ENCODE measurements at places on chromosomes 11 and 22. TPM values are rescaled to one million over a fixed set of nuclear protein-coding genes. Genes with fewer than 3 reads are reported as not detected.

The OR8G1 gene
- not detected for total RNA-seq

The EXPH5 gene
- not detected for total RNA-seq

The TTC36 gene
- total RNA-seq, result 0.82 TPM

The MPZL2 gene
- total RNA-seq, result not detected

The EMID1 gene
- not detected for total RNA-seq

The NXF1 gene
- total RNA-seq, result 62.0 TPM

The PANX3 gene
- total RNA-seq, result not detected

The RASD2 gene
- total RNA-seq, result not detected

The RNF215 gene
- 13.8 TPM for total RNA-seq

The P2RY2 gene
- not detected for total RNA-seq

The MS4A6A gene
- total RNA-seq, result not detected

The KCNJ1 gene
- not detected for total RNA-seq

The USH1C gene
- total RNA-seq, result not detected

The OR5P2 gene
- total RNA-seq, result not detected

DNA sequence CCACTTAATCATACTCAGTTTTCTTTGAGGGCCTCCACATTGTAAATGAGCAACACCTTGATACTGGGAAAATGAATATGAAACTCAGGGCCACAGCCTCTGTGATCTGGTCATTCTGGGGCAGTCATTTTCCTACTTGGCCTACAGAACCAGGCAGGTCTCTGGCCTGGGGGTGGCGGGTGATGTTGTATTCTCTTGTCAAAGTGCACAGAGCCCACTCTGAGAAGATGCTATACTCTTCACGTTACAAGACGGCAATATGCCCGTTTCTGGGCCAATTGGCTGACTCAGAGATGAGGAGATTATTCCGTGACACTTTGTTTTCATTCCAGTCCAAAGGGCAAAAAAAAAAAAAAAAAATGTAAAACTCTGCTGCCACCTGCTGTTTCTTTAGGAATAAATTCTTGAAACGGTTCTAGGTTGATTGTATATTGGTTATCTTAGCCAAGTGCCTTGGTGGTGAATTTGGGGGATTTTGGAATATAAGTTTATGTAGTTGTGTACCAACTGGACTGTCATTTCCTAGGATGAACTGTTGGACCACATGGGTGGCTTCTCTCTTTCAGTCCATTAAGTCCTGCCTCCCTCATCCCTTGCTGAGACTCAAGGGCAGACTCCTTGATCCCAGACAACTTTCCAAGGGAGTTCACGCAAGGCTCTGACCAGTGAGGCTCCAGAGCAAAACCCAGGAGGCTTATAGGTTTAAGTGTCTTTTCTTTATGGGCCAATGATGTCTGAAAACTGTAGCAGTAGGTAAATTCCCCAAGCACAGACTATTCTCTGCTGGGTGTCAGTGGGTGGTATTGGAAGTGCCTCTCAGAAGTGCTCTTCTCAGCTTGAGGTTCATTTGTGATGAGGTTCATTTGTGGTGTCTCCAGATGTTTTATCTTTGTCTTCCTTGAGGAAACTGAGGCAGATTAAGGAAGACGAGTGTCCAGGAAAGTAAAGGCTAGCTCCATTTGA is 18.2 kb downstream of the ADM start:
- peak; percentile 76 for DNase-seq

DNA sequence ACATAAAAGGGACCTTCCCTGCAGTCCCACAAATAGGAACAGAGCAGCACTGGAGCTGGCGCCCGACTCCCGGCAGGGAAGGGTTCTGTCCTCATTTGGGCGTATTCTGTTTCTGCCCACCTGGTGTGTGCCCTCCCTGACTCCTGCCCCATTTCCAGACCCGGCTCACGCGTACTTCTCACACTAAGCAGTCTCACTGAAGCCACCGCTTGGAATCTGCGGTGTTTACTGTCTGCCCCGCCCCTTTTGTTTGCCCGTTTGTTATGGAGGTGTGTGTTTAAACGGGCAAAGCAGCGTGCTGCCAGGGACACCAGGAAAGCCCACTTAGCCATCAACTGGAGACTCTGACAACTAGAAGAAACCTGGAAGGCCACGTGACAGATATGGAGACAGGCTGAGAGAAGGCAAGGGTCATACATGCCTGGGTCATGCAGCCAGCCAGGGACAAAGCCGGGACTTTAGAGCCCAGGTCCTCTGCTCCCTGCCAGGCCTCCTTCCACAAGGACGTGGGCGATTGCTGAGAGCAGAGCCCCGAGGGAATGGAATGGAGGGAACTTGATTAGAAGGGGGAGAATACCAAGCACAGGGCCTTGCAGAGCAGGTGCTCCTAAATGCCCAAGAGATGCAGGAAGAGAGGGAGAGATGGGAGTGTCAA is 8.7 kb upstream of the EFCAB6 start:
- DNase-seq, result no peak

DNA sequence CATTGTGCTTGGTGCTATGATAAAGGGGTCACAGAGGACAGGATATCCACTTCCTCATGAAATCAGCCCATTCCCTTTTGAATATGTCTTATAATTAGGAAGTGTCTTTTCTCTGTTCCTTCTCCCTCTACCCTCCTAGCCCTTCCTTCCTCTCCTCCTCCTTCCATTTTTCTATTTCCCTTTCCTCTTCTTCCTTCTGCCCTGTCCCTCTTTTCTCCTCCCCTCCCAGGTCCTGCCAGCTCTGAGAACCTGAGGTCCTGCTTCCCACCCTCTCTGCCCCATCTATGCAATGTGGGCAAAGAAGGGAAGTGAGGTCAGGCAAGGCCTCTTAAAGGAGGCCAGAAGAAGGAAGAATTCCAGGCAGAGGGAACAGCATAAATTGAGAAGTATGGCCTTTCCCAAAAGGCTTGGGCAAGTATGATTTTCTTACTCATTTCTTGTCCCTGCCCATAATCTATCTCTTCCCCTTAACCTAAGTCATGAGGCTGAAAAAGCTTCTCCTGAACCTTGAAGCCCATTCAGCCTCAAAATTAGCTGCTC is 7.7 kb upstream of the UBASH3B start:
- DNase-seq, result no peak

DNA sequence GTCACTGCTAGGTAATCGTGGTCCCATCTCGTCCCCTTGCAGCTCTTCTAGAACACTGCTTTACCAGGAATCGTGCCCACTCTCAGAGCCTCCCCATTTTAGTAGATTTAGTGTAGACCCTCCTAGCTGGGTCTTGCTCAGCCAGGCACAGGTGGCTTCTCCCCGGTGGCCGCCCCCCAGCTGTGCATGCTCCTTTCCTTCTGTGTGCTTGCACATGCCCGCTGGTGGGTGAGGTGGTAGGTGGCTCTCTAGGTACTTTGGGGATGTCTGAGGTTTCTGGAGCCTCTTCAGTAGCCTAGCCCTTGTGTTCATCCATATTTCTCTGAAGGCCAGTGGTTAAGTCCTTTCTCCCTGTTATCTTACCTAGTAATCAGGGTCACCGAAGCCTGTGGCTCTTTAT is 5.6 kb downstream of the TUB start:
- no peak for DNase-seq

- no peak for DNase-seq
These were observed 116.8 kb downstream of the ARHGAP8 start for GRCh38 chr22:44869196-44869595.

DNA sequence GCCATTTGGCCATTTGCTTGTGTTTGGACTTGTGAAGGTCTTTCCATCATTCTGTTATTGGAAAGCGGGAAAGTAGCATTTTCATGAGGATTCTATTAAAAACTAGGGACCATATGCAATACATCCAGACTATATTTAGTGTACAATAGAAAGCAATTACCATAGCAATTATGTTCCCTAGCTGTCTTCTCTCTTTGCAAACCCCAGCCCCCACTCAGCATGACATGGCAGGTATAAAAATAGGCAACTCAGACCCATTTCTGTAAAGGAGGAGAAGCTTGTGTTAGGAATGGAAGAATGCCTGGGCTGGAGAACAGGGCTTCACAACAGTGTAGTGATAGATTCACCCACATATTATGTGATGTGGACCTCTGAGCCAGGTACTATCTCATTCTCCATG is 12.4 kb downstream of the OR51B6 start:
- DNase-seq, result no peak

DNA sequence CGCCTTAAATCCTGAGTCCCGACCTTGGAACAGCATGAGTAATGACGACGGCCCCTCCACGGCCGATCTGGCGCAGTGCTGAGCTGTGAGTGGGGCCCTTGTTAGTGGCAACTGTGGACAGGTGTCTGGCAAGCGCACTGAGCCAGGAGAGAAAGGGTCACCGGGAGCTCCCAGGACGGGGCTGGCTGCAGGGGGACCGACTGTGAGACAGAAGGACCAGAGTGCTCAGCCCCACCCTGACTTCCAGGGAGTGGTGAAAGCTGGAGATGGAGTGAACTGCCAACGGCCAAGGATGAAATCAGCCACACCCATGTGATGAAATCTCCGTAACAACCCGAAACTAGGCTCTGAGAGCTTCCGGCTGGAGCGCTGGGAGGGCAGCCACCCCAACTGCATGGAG is 228.6 kb downstream of the BRD1 start:
- no peak for DNase-seq

- DNase-seq, result no peak
These were observed 38.2 kb upstream of the PARVG start for GRCh38 chr22:44142421-44143104.

DNA sequence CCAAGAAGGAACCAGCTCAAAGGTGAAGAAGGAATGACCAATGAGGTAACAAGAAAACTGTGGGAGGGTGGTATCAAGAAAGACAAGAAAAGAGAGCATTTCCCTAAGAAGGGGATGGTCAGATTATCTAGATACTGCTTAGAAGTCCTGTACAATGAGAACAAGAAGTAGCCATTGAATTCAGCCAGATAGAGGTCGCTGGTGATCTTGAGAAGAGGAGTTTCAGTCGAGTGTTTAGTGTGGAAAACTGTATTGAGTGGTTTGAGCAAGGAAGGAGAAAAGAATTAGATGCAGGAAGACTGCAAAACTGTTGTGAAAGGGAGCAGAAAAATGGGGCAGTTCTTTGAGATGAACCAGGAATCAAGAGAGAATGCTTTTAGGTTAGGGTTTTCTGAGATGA is 74.6 kb upstream of the FAT3 start:
- no peak for DNase-seq

DNA sequence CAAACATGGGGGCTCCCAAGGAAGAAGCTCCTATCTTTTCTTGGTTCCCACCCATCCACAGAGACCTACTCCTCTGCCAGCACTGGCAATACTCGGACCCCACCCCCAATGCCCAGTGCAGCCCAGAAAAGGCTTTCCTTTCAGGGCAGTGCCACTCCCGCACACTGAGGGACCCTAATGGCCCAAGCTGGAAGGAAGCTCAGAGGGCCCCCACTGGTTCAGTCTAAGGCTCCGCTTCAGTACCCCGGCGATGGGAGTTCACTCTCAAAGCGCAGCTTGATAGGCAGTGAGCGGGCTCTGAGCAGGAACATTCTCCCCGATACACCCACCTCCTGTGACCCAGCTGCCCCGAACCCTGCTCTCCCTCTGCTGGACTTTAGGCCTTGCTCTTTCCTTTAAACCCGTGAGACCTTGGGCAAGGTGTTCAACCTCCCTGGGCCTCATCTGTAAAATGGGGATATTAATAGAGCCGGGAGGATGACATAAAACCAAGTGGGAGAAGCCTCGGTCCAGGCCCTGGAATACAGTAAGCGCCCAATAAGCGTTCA is 48.4 kb downstream of the CHRDL2 start:
- DNase-seq, result no peak

DNA sequence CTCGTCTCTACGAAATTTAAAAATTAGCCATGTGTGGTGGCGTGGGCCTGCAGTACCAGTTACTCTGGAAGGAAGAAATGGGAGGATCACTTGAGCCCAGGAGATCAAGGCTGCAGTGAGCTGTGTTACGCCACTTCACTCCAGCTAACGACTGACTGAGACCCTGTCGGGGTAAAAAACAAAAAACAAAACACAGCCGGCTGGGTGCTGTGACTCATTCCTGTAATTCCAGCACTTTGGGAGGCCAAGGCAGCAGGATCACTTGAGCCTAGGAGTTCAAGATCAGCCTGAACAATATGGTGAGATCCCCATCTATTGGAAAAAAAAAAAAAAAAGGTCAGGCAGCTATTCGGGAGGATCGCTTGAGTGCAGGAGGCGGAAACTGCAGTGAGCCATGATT is 2.4 kb downstream of the PAFAH1B2 start:
- DNase-seq, result no peak

- no peak for DNase-seq
These were observed 77.6 kb downstream of the PLEKHA7 start for GRCh38 chr11:16936643-16937042.

DNA sequence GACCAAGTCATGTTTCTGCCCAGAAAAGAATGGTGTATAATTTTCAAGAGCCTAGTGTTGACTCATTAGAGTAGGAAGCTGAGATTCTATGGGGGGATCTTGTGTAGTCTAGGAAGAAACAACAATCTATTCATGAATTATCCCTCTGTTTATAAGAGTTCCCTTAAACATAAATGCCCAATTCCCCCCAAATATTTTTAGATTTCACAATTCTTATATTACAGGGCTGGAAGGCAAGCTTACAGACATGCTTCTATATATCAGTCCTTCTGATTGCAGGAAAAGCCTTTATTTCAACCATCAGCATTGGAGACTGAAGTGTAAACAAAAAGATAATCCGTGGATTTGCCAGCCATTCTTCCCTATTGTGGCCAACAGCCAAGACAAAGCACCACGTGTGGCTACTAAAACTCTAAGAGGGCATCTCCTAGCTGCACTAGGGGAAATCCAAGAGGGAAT is 71.4 kb downstream of the NAT10 start:
- no peak for DNase-seq

DNA sequence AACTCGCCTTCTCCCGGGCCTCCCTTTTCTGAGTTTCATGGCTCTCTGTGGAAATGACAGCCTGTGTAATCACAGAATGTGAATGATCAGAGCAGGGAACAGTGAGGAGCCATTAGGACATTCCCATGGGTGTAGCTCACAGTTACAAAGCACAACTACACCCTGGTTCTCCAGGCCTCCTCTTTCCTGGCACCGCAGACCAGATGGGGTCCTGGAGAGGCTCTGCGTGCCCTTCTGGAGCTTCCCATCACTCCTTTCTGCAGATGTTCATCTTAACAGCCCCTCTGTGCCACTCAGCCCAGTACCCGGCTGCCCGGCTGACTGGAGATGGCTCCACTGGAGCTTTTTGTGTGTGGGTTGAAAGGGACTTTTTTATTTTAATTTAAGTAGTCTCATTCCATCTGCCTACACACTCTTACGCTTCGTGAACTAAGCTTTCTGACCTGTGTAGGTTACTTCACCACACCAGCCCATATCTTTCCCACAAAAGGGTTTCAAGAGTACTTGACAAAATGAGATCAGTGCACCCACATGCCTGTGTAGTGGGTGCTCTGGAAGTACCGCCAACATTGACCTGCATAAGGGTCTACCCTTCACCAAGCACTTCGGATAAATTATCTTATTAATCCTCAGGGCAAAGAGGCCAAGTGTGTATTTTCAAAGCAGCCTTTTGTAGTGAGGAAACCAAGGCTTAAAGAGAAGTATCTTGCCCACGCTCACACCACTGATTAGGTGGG is 29.8 kb downstream of the SREBF2 start:
- DNase-seq, result peak; percentile 34

GRCh38 chr11:90251599-90251998 is 28.8 kb upstream of the CHORDC1 start:
- DNase-seq, result no peak

- no peak for DNase-seq
These were observed 80.0 kb downstream of the CD44 start for GRCh38 chr11:35218956-35219355.

- DNase-seq, result peak; percentile 12
These were observed 30.3 kb upstream of the NAP1L4 start for GRCh38 chr11:3022300-3022967.

Data from OCI-LY7 (cell line).